Keratinocyte (primary cell): ENCODE measurements at places on chromosomes 12 and 14.
A peak's percentile ranks its signal among the peaks of the same experiment; 100 is the strongest.

DNA sequence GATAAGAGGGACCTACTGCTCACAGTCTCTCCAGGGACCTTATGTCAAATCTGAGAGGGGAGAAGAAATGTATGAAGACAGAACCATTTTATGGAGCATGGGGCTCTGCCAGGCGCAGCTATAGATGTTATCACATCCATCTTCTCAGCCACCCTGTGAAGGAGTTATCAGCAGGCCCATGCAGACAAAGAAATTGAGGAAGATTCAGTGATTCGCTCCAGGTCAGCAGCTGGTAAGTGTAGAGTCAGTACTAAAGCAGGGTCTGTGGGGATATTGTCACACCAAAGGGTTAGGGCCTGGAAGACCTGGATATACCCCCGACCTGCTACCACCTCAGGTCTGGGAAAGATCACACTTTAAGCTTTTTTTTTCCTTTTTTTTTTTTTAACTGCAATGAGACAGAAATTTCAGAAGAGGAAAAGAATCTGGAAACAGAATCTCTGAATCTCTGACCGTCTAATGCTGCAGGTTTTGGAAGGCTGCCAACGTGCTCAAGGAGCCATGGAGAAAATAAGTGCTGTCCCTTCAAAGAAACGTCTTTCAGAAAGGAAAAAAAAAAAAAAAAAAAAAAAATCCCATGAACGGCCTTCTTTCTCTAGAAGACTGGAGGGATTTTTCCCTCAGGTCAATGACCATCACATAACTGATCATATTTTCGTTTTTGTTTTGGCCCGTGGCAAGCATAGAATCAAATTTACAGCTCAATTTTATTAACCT, 73.3 kb upstream of the PLEKHG7 start:
- no peaks in the 10 kb centered on the region for H3K36me3 ChIP-seq
- no peaks in the 10 kb centered on the region for H3K27me3 ChIP-seq
- DNase-seq = no peak

- no peaks in the 10 kb centered on the region for H3K27me3 ChIP-seq
- H3K4me3 ChIP-seq = peak overlapping the region; percentile 30
- DNase-seq = peak; percentile 84
- peak overlapping the region; percentile 81 for H3K27ac ChIP-seq
- H3K4me1 ChIP-seq = peaks cover 38% of the 10 kb centered on the region
These were observed 1.3 kb upstream of the OAS3 start for GRCh38 chr12:112936927-112937326.

GRCh38 chr14:81113176-81113575, 107.6 kb downstream of the GTF2A1 start:
- H3K27me3 ChIP-seq = no peaks in the 10 kb centered on the region
- H3K4me1 ChIP-seq = no peaks in the 10 kb centered on the region
- DNase-seq = no peak
- no peak overlapping the region for H3K4me3 ChIP-seq
- no peak overlapping the region for H3K27ac ChIP-seq

DNA sequence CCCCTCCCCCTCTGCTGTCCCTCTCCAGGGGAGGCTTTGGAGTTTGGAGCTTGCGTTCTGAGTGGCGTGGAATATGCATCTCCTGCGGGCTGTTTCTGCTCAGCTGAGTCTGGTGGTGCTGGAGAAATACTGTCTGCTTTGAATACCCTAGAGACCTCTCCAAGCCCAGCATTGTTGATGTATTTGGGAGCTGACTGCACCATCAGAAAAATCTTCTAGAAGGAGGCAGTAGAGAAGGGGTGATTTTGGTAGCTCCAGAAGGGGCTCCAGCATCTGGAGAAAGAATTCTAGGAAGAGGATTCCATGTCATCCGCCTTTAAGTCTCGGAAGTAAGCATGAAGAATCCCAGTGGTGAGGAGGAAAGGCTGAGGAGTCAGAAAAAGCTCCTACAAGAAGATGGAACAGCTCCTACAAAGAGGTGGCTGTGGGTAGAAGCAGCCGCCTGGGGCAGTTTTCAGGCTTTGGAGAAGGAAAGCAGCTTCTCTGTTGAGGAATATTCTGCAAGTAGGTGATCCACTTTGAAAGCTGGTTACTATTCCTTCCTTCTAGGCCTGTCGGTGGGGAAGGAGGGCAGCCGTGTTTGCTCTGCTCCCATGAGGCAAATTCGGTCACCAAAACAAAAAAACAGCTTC, 9.7 kb downstream of the MLXIP start:
- no peak overlapping the region for H3K27ac ChIP-seq
- H3K27me3 ChIP-seq = no peaks in the 10 kb centered on the region
- peaks cover 9% of the 10 kb centered on the region for H3K4me1 ChIP-seq
- peaks cover 15% of the 10 kb centered on the region for H3K36me3 ChIP-seq

DNA sequence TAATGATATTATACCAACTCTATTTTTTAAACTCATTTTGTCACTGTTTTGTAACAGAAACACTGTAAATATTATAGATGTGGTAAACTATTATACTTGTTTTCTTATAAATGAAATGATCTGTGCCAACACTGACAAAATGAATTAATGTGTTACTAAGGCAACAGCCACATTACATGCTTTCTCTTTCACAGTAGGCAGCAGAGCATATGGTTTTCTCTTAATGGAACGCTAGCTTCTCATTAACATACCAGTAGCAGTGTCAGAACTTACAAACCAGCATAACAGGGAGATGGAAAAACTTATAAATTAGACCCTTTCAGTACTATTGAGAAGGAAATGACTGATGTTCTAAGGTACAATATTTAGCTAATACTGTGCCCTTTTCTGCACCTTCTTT, 398.8 kb downstream of the PRKD1 start:
- no peaks in the 10 kb centered on the region for H3K4me1 ChIP-seq
- no peak overlapping the region for H3K27ac ChIP-seq
- no peak for DNase-seq
- no peaks in the 10 kb centered on the region for H3K36me3 ChIP-seq
- H3K4me3 ChIP-seq = no peak overlapping the region
- no peaks in the 10 kb centered on the region for H3K27me3 ChIP-seq

DNA sequence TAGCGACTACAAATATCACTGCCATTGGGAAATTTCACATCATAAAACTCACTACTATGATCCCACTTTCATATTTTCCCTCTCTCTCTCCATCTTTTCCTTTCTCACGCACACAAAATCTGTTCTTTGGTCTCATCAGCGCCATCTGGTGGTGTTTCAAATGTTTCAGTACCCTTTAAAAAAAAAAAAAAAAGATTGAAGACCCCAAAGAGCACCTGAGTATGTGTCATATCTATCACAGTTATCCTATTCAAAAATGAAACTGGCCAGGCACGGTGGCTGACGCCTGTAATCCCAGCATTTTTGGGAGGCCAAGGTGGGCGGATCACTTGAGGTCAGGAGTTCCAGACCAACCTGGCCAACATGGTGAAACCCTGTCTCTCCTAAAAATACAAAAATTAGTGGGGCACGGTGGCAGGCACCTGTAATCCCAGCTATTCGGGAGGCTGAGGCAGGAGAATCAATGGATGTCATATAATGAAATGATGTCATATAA, 72.4 kb downstream of the TTC9 start:
- no peak overlapping the region for H3K4me3 ChIP-seq
- no peak for DNase-seq
- peaks cover 37% of the 10 kb centered on the region for H3K4me1 ChIP-seq

DNA sequence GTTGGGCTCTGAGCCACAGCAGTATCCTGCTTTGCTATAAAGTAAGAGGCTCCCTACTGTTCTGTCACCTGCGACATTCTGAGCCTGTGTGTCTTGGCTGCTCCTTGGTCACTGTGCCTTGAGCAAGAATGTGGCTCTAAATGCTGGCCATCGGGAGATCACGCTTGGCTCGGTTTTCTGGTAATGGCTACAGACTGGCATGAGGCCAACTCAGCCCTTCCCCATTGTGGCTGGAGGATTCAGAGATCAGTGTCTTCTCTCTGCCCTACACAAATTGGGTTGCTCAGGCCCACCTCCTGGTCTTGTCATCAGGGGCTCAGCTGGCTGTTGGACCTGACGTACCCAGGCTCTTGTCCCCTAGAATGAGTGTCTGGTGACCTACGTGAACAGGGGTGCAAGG, 94.5 kb downstream of the PLXNC1 start:
- H3K27ac ChIP-seq = no peak overlapping the region
- no peaks in the 10 kb centered on the region for H3K36me3 ChIP-seq
- peaks cover 11% of the 10 kb centered on the region for H3K27me3 ChIP-seq
- H3K4me3 ChIP-seq = no peak overlapping the region
- no peaks in the 10 kb centered on the region for H3K4me1 ChIP-seq
